ENCODE measurements at places on chromosomes 3 and 15.

DNA sequence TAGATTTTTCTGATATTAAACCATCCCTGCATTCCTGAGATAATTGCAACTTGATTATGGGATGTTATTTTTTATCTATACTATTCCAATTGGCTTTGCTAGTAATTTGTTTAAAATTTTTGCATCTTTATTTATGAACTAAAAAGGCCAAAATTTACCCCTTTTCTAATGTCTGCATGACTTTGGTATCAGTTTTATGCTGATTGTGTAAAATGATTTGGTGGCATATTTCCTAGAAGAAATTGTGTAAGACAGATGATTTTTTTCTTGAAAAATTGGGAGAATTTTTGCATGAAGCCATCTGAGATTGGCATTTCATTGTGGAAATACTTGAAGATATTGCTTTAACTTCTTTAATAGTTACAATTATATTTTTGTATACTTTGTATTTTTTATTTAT lies 183.8 kb upstream of the TBL1XR1 start:
- DNase-seq: no peak

- DNase-seq: peak; percentile 84
Measured at GRCh38 chr3:194769020-194769643, 83.4 kb downstream of the FAM43A start.

DNA sequence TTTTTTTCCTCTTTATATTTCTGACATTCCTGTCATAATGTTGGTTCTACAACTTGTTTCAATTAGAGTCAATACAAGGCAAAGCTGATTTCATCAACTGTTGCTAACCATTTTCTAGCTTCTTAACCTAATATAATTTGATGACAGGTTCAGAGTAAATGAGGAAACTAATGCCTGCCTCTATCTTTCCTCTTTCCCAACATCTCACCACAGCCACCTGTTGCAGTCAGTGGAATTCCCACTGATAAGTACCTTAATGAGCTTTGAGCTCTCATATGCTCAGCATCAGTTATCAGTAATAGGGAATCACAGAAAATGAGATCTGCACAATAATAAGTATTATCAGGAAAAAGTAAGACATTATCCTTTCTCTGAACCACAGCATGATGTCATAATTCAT lies 241.9 kb downstream of the MEIS2 start:
- DNase-seq: no peak

GRCh38 chr3:143897576-143898295 lies 49.5 kb upstream of the SLC9A9 start:
- DNase-seq: no peak

DNA sequence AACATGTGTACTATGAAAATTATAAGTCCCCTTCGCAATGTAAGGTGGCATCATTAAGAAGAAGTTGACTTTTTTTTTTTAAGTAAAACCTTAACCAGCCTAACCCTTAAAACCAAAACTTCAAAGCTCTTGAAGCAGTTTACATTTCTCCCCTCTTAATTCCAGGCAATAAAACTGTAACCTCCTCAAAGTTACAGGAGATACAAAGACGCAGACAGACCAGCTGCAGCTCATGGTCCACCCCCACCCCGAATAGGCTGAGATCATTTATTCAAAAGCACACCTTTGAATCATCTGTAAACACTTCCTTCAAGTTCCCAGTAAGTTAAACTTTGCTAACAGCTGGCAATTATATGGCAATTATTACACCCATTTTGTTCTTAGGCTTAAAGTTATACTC lies 414.5 kb downstream of the ERC2 start:
- no peak for DNase-seq

GRCh38 chr3:128784232-128784631 lies 58.2 kb downstream of the RAB7A start:
- DNase-seq: peak; percentile 44

DNA sequence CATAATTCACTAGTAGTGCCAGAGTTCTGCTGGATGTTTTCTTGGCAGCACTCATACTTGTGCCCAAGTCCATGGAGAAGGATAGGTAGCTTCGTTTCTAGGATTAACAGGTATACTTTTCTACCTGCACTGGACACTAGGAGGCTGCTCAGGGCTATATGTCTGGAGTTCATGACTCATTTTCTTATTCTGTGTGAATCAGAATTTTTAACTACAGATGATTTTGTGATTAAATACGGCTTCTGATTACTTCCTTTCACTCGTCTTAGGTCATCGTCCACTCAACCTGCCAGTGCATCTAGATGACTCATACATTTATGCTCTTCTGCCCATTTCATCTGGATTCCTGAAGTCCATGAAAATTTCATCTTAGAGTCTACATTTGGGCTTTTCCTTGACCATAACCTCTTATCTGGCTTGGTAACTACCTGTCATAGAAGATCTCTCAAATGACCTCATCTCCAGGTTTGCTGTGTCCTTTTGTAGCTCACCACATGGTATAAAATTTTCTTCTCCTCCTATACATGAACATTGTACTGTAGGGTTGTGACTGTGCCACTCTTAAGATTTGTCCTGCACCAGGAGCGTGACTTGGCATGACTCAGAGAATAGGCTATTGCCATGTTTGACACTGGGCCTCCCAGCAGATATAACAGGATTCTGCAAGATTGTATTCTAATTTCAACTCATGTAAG lies 66.7 kb upstream of the GCSAM start:
- no peak for DNase-seq

DNA sequence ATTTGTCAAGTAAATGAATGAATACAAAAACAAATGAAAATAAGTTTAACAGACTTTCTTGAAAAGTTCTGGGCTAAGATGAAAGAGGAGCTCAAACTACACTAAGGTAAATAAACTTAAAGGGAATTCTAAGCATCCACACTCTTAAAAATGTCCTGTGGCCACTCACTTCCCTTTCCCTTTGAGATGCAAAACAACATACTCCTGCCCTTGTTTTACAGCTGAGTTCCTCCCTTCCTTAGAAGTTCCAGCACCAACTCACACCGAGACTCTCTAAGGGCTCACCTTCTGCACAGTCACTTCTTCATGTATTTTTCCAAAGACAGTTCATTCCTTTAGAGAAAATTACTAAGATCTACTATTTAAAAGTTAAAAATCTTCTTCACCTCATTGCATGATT lies 123.3 kb upstream of the CMC1 start:
- no peak for DNase-seq

DNA sequence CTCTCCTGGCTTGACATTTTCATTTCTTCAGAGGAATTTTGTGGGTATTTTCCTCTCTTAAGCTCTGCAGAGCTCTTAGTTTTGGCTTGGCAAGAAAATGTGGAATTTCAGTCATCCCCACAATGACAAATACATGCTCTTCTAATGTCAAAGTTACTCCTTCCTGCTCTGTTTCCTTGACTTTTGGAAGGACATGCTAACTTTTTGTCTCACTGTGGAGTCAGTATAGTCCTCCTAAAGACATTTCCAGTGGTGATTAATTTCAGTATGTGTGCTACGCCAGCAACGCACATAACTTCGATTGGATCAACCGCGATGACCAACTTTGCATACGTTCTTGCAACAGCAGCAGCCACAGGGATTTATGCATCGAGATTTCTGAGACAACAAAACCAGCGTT lies 13.3 kb downstream of the EBLN2 start:
- DNase-seq: no peak

GRCh38 chr3:72492240-72492639 lies 356.0 kb downstream of the SHQ1 start:
- DNase-seq: no peak

DNA sequence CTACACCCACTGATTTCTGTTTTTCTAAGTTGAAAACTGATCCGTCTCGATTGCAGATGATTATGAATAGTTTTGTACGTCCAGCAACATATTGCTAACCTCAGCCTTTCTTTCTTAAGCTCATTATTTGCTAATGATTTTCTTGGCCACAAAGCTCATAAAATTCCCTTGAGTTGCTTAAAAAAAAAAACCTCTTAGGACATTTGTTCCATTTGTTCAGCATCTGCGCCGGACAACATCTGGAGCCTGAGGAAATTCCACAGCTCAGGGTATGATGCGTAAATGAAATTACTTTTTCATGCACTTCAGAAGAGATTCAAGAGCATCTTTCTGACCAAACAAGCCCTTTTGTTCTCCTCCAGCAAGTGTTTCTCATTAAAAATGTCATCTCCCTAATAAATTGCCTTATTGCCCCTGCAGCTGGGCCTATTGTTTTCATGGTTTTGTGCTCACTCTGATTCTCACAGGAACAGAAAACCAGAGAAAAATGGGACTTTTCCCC lies 249.1 kb upstream of the MCTP2 start:
- no peak for DNase-seq

- DNase-seq: no peak
Measured at GRCh38 chr3:160401291-160402095, 2.0 kb downstream of the SMC4 start.

DNA sequence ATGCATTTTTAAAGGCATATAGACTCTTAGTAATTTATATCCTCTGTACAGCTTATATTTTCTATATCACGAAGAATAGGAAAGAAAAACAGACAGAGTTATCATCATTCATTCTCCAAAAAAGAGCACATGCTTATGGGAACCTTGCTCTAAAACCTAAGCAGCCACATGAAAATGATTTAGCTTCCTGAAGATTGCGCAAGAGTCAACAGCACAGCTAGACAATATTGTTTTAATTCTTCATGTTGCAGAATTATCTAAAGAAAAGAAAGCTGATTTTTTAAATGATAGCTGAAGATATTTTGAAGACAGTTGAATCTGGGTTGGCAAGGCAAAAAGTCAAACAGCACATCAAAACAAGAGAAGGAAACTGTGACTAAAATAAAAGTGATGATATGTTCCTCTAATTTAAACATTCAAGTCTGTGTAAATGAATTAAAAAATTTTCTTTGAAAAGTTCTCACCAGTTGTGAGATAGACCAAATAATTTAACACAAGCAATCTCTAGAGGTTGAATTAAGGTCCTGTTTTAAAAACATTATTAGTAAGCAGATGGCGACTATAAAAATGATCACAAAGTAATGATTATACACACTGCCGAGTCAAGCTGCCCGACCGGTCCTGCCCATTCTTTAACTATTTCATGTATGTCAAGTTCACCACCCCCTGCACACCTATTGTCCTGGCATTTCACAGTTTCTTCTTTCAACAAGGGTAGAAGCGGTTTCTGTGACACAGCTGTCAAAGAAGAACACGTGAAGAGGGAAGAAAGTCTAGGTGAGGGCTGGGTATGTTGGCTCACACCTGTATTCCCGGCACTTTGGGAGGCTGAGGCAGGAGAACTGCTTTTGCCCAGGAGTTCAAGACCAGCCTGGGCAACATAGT lies 74.2 kb upstream of the BHLHE40 start:
- no peak for DNase-seq

- no peak for DNase-seq
Measured at GRCh38 chr3:39109086-39109485, 1.6 kb downstream of the TTC21A start.

GRCh38 chr15:71152542-71152941 lies 37.3 kb downstream of the THSD4 start:
- DNase-seq: no peak

DNA sequence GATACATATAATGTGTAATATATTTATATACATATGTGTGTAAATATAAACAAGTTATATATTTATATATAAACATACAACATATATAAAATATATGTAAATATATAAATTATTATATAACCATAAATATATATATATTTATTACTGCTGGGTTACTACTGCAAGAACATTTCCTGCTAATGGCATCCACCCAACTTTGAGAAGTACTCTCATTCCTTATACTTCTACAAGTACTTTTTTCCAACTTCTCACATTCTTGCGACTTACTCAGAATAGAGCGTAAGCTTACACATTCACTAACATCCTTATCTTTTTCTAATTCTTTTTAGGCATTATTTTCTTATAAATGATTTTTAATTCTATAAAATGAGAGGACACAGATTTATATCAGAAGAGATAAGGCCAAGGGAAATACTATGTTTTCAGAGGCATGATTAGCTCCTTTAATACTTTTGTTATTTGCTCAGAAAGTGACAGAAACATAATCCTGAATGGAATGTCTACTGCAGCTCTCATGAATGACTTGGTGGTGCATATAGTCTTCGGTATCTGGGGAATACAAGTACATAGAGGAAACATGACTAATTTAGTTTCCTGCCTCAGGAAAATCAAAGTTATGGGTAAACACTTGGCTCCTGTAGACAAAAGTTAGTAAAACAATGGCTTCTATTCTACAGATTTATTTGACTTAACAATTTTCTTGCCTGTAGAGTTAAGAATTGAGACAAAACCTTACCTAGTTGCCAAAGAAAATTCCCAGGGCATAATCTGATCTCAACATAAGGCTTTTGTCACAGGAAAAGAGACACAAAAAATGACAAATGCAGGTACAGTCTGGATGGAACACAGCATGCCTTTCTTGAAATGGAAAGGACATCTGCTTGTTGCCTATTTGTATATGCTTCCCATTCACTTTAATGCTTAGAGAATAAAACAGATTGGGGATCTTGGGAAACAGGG lies 453.9 kb downstream of the SQOR start:
- DNase-seq: no peak

DNA sequence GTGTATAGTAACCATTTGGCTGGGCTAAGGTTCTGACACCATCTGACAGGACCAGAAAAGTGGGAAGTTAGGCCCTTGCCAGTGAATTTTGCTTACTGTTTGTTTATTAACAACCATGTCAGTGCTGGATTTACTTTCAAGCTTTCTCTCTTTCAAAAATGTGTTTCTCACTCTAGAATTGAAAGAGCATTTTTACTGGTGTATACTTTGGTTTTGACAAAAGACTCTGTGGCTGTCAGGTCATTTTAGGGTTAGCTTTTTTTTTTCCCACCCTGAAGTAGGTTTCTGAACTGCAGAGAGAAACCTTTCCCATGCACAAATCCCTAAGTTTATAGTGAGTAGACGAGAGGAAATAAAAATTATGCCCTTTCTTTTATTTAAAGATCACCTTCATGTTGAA lies 230.0 kb upstream of the TBC1D5 start:
- DNase-seq: no peak

GRCh38 chr15:45664451-45664850 lies 29.6 kb downstream of the SQOR start:
- no peak for DNase-seq

DNA sequence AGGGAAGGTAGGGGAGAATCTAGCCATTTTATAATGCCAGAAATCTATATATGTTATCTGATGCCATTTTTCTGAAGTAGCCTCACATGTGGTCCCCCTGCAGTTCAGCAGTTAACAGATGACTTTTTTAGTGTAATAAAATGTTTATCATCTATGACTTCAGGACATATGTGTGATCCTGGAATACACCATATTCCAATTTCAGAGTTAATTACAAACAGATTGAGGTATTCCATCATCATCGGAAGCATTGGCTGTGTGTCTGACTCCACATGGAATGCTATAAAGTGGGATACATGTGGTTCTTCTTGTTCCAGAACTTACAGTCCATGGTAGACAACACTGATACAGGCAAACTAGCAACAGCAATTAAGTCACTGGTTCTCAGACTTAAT lies 45.9 kb upstream of the LIMD1 start:
- DNase-seq: no peak

GRCh38 chr15:70336425-70337009 lies 238.8 kb upstream of the TLE3 start:
- no peak for DNase-seq

- DNase-seq: no peak
Measured at GRCh38 chr15:58065445-58066041, at the start of gene ALDH1A2. Gene ALDH1A2, minus strand, starts transcription at chr15:58065711. Its CDS starts 61 bp downstream, at chr15:58065650.

Measured in anterior cingulate cortex (tissue), 58 donors.